ENCODE measurements at places on chromosomes 5 and 9. TPM values are rescaled to one million over a fixed set of nuclear protein-coding genes. Genes with fewer than 3 reads are reported as not detected.

INSL6 gene
- not detected for total RNA-seq

GRCh38 chr5:73694089-73694488 lies 68.1 kb downstream of the ARHGEF28 start:
- no peak for DNase-seq

- DNase-seq: peak; percentile 47
These were observed 814 bp downstream of the PLCXD3 start for GRCh38 chr5:41509399-41510175.

DNA sequence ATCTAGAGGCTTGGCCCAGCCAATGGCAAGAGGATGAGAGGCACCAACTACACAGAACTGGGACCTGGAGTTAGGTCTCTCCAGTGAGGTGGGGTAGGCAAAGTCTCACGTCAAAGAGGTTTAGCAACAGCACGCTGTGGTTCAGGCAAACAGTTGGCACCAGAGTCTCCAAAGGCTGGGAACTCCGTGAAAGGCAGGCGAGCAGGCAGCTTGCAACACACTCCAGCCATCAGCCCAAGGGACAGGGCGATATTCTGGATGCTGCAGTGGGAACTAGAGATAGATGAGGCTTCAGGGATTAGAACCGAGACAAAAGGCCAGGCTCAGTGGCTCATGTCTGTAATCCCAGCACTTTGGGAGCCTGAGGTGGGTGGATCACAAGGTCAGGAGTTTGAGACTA lies 129.1 kb downstream of the PDZD2 start:
- DNase-seq: no peak

DNA sequence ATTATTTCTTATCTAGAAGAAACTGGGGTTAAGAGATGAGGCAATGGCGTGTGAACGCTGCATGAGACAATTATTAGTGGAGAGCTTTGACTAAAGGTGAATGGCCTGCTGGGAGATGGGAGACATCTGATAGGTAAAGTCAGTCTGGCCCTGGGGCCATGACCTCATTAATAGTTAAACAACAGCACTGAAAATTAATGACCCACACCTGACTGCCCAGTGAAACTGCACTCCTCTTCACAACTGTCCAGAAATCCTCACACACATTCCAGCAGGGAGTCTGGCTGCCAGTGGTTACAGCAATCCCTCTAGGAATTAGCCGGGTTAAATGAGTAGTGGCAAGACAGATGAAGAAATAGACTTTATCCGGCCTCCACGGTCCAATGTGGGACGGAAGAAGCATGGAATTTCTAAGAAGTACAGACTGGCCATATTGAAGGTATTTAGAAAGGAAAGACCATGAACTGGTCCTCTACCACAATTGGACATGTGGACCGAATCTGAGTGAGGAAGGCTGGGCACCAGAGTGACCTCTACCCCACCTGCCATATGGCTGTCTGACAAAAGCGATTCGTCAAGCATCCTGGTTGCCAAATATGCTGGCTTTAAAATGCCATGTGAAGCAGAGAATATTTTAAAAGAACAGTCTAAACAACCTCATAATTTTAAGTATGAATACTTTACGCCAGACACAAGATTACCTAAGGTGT lies 138.4 kb downstream of the EFNA5 start:
- peak; percentile 20 for DNase-seq

DNA sequence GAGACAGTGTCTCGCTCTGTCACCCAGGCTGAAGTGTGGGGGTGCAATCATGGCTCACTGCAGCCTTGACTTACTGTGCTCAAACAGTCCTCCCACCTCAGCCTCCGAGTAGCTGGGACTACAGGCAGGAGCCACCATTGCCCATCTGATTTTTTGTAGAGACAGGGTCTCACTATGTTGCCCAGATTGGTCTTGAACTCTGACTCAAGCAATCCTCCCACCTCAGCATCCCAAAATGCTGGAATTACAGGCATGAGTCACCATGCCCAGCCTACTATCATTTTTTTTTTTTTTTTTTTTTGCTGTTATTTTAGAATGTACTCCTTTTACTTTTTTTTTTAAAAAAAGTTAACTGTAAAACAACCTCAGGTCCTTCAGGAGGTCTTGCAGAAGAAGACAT lies 449.0 kb downstream of the CCDC171 start:
- DNase-seq: no peak

- DNase-seq: no peak
These were observed 203.7 kb downstream of the ADAMTS12 start for GRCh38 chr5:33688066-33688465.

DNA sequence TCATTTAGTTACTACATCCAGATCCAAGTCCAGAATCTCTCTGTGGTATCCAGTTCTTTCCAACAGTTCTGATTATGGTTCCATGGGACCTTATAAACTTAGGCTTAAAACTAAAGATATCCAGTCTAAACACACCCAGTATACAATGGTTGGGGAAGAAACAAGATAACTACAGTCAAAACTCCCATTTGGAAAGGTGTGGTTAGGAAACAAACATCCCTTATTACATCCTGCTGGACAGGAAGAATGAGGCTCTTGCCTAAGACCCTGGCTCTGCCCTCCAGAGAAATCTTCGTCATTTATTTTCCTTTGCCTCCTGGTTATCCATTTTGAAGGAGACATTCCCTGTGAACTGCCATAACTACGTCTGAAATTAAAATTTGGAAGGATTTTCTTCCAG lies 64.6 kb upstream of the EPB41L4A start:
- DNase-seq: no peak

DNA sequence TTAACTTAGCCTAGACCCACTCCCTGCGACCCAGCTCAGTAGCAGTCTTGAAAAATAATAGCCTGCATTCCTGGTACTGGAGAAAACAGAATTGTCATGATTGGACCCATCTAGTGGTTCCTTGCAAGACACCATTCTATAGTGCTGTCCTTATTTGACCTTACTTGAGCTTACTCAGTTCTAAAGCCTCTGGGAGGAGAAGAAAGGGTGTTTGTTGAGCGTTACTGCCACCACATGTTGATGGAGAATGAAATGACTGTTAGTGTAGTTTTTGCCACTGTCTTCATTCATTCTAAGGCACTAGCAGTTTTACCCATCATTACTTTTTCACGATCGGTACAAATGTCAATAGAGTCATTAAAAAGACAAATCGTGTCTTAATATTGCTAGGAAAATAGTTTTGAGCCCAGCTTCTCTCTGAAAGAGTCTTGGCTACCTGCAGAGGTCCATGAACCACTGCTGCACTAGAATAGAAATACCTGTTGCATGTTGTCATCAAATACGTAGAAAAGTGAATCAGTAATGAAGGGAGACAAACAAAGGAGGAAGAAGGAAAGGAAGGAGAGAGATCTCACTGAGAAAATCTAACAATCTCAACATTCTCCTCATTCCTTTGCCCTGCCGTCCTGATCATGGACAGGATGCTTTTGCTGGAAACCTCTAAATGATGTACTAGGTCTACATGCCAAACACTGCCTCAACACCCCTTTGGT lies 96.0 kb downstream of the LIX1 start:
- DNase-seq: no peak

CDKN2B-AS1 gene
- total RNA-seq: not detected

Data from cerebellum (tissue), 4 donors.